ENCODE measurements at places on chromosomes 7 and 10.

DNA sequence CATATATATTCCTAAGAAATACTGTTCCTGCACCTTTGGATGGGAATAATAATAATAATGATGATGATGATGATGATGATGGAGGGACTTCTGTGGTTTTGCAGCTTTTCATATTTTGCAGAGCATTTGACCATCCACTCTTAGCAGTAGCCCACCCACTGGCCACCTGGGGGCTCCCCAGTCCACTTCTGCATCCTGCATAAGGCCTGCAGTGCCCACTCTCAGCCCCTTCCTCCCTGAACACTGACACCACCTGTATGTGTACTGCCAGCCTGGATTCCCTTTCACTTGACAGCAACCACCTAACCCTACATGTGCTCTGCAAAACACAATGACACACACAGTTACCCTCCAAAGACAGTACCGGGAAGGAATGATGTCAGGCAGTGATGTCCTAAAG is 131.4 kb downstream of the ADAM12 start:
- no peak for DNase-seq

- no peak for DNase-seq
Measured at GRCh38 chr7:17696422-17696821, 243.9 kb downstream of the SNX13 start.

GRCh38 chr10:112988839-112989406 is 38.9 kb downstream of the TCF7L2 start:
- no peak for DNase-seq

DNA sequence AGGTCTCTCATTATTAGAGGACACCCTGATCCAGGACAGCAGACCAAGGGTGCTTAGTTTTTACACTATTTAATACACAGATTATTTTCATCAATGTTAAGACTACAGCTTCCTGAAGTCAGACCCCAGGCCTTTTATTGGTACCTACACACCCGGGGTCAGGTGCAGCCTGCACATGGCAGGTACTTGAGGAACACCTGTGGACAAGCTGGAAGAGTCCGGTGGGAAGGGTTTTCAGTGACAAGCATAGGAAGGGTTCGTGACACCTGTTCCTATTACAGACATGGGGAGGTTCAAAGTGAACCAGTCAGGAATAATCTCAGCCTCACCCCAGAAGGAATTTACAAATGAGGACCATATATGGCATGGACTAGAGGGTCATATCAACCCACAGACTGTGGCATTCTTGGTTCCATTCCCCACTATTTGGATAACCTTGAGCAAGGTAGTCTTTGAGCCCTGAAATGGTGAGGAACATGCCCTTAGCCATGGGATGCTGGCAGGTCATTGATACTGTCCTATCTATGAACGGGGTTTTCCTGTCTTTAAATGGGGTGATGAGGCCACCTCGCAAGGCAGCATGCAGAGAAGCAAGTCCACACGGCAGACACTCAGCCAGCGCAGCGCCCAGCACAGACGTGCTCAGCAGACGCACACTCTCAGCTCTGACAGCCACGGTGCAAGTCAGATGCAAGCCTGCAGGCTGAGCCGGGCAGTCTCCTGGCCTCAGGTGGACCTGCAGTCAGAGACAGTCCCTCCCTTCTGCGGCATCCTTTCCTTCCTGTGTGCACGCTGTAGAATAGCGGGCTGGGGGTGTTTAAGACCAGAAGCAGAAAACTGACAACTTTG is 624.9 kb downstream of the PTPRN2 start:
- no peak for DNase-seq

GRCh38 chr7:129970816-129971215 is 18.1 kb upstream of the UBE2H start:
- no peak for DNase-seq

- DNase-seq, result no peak
Measured at GRCh38 chr10:125158601-125159485, 1.5 kb downstream of the CTBP2 start.

Measured in retinal pigment epithelial cell (primary cell).